ENCODE measurements at places on chromosomes 4 and X. TPM values are rescaled to one million over a fixed set of nuclear protein-coding genes. Genes with fewer than 3 reads are reported as not detected.

CPLX1 gene
- total RNA-seq = 0.17 TPM

HSFX2 gene
- not detected for total RNA-seq

MGAT4D gene
- total RNA-seq = under 0.01 TPM

ASB9 gene
- 2.5 TPM for total RNA-seq

PDZD4 gene
- 0.33 TPM for total RNA-seq

SPANXB1 gene
- total RNA-seq = not detected

NAP1L2 gene
- 3.1 TPM for total RNA-seq

MAGEB17 gene
- not detected for total RNA-seq

ADH5 gene
- total RNA-seq = 478 TPM

TMEM31 gene
- total RNA-seq = not detected
